ENCODE measurements at places on chromosomes 5 and 9.

- no peak for ATAC-seq
These were observed 262.5 kb downstream of the PSAT1 start for GRCh38 chr9:78559449-78559885.

DNA sequence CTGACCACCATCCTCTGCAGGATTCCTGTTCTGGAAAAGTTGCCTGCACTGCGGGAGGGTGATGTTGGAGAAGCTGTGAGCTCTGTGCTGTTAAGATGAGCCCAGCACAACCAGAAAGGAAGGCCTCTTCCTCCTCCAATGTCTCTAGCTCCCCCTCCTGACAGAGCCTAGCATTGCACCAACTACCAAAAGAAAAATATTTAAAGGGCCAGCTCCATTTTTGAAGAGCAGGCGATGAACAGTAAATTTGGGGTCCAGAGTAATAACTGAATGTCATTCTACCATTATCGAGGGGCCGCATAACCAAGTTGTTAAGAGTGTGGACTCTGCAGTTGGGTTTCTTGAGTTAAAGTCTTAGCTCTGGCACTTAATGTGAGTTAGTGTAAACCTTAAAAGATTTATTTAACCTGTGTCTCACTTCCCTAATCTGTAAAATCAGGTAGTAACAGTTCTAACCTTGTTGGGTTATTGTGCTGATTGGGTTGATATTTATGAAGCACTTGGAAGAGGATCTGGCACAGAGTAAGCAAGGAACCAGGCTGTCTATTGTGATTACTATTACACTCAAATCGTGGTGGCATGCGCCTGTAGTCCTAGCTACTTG is 3.9 kb downstream of the TEX53 start:
- peak; percentile 87 for ATAC-seq

- ATAC-seq, result peak; percentile 30
These were observed 16.4 kb downstream of the NNT start for GRCh38 chr5:43619380-43619779.

- ATAC-seq, result no peak
These were observed 63.4 kb upstream of the WWC1 start for GRCh38 chr5:168227973-168228615.

- peak; percentile 74 for ATAC-seq
These were observed 8.7 kb upstream of the GFRA3 start for GRCh38 chr5:138282920-138283742.

GRCh38 chr5:39138892-39139291 is 64.7 kb upstream of the RICTOR start:
- ATAC-seq, result peak; percentile 83

GRCh38 chr9:126496181-126496576 is 117.5 kb upstream of the LMX1B start:
- no peak for ATAC-seq

Data from esophagus mucosa (tissue), 1 donor.